Glutamatergic neuron (in vitro differentiated cells): ENCODE measurements at places on chromosomes 13 and 19. TPM values are rescaled to one million over a fixed set of nuclear protein-coding genes. Genes with fewer than 3 reads are reported as not detected.

DNA sequence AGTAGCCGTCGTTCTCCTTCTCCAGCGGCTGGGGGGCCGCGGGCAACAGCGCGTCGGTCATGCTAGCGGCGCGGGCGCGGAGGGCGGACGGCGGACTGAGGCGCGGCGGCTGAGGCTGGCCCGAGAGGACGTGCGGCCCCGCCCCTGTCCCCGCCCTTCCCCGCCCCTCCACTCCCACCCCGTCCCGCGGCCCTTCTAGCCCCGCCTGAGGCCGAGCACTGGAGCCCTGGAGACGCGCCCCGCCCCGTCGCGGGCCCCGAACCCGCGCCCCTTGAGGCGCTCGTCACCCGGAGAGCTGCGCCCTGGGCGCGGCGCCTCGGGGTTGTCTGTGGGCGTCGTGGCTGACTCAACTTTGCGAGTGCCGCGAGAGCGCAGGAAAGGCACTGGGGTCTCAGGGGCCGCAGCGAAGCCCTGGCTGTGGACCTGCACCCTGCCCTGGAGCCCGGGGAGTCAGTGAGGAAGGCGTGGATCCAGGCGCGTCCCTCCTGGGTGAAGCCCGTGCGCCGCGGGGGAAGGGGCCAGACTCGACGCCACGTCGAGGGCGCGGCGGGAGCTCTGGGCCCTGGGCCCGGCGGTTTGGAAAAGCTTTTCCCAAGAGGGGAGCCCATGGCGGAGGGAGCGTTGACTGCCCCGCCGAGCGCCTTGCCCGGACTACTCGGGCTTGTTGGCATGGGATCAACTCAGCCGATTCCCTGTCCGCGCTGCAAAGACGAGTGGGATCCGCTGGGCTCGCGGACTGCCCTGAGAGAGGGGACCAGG is at the start of gene RHPN2:
TSS of gene RHPN2 (minus strand) at position 97 of the 759 bp plus-strand sequence. CDS start at position 61, 36 bp downstream.
- DNase-seq: peak; percentile 68

- DNase-seq: no peak
Measured at GRCh38 chr19:18273561-18274218, 562 bp downstream of the IQCN start.

Gene C19orf18
- 1.6 TPM for total RNA-seq

- no peak for DNase-seq
Measured at GRCh38 chr13:37491661-37492060, 106.9 kb downstream of the POSTN start.

GRCh38 chr13:76455960-76456359 is 430.2 kb downstream of the KCTD12 start:
- no peak for DNase-seq

Gene FUT6
- total RNA-seq: not detected

GRCh38 chr13:28685114-28685513 is 26.2 kb downstream of the POMP start:
- DNase-seq: no peak

Gene TTC9B
- total RNA-seq: 19.5 TPM

Gene ZNF492
- not detected for total RNA-seq

- DNase-seq: no peak
Measured at GRCh38 chr19:3548606-3549005, 8.8 kb downstream of the MFSD12 start.

DNA sequence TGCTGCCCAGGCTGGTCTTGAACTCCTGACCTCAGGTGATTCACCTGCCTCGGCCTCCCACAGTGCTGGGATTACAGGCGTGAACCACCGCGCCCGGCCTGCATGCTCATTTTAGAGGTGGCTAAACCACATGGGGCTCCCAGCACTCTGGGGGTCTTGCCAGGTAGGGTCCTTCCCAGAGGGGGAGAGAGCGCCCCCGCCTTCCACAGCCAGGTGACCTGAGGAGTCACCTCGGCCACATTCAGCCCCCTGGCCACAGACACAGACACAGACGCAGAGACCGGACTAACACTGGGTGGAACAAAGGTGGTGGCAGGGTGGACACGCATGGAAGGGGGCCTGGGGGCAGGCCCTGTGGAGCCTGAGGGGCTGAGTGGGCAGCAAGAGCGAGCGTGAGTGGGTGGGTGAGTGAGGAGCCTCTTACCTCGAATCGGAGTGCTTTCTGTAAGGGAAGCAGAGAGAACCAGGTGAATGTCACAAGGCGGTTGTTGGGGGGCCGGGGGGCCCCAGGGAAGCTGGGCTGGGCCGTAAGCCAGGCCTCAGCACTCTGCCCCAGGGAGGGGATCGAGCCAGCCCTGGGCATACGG is 80.1 kb downstream of the PTPRS start:
- no peak for DNase-seq

DNA sequence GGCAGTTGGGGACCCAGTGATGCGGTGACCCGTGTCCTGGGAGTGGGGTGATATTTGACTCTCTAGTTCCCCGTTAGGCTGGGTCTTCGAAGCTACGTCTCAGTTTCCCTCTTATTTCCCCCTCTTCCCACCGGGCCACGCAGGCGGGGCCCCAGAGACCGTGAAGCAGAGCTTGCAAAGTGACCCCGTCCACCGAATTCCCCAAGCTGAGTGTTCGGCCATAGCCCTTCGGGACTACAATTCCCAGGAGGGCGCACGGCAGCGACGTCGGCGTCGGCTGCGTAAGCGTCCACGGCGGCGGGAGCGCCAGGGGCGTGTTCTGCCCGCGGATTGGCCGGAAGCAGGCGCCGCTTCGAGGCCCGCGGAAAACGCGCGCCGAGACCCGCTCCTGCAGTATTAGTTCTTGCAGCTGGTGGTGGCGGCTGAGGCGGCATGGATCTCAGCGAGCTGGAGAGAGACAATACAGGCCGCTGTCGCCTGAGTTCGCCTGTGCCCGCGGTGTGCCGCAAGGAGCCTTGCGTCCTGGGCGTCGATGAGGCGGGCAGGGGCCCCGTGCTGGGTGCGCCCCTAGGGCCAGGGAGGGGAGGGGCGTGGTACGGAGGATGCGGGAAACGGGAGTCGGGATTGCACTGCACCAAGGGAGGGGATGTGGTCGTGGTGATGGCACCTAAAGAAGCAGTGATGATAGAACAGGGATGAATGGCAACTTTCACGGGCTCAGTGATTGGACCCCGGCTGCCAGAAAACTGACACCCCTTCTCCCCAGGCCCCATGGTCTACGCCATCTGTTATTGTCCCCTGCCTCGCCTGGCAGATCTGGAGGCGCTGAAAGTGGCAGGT is at the start of gene RNASEH2A:
TSS of gene RNASEH2A (plus strand) at position 343 of the 840 bp plus-strand sequence. CDS start at position 433, 90 bp downstream.
- peak; percentile 91 for DNase-seq
